Gastrocnemius medialis (tissue), 4 donors: ENCODE measurements at places on chromosomes 11 and 22. TPM values are rescaled to one million over a fixed set of nuclear protein-coding genes. Genes with fewer than 3 reads are reported as not detected.

PHOX2A gene
- total RNA-seq: not detected

OR6M1 gene
- not detected for total RNA-seq

SGSM1 gene
- 0.41 TPM for total RNA-seq

SLC25A45 gene
- 5.5 TPM for total RNA-seq

TEX54 gene
- not detected for total RNA-seq

BIK gene
- total RNA-seq: not detected

KRTAP5-1 gene
- not detected for total RNA-seq

UCP3 gene
- total RNA-seq: 580 TPM
